ENCODE measurements at places on chromosomes 4 and X.
A peak's percentile ranks its signal among the peaks of the same experiment; 100 is the strongest.

DNA sequence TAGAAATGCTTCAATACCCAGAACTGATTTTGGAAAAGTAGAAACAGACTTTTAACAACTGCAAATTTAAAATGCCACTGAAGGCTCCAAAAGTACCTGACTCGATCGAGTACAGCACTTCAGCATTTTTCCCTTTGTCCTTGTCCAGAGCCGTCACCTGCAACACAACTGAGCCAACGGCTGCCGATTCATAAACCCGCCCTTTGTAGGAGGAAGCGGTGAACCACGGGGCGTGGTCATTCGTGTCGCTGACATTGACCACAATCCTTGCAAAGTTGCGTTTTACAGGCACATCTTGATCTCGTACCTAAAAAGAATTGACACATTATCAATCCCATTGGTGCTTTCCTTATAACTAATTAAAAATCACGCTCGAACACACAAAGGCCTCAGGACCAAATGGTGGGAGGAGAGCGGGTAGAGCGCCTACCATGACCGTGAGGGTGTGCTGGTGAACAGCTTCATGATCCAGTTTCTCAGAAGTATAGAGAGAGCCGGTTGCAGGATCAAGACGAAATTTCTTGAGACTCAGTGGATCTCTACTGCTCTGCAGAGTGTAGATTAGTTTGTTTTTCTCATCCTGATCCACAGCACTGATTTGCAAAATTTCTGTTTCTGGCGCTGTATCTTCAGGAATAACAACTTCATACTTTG lies 72.8 kb upstream of the MTNR1A start:
- DNase-seq, result no peak

- DNase-seq, result peak; percentile 51
These were observed 150.6 kb downstream of the ADAMTS3 start for GRCh38 chr4:72418458-72418857.

- no peak for DNase-seq
These were observed 85.1 kb downstream of the ARAP2 start for GRCh38 chr4:36159208-36159607.

- no peak for DNase-seq
These were observed 446.3 kb downstream of the MID1IP1 start for GRCh38 chrX:39247536-39247935.

- no peak for DNase-seq
These were observed 59.3 kb downstream of the CNGA2 start for GRCh38 chrX:151793886-151794285.

GRCh38 chr4:26753617-26754016 lies 107.0 kb upstream of the STIM2 start:
- DNase-seq, result peak; percentile 4

GRCh38 chrX:20500949-20501348 lies 234.2 kb upstream of the RPS6KA3 start:
- DNase-seq, result no peak

- no peak for DNase-seq
These were observed 26.2 kb upstream of the BOD1L1 start for GRCh38 chr4:13653766-13654161.

DNA sequence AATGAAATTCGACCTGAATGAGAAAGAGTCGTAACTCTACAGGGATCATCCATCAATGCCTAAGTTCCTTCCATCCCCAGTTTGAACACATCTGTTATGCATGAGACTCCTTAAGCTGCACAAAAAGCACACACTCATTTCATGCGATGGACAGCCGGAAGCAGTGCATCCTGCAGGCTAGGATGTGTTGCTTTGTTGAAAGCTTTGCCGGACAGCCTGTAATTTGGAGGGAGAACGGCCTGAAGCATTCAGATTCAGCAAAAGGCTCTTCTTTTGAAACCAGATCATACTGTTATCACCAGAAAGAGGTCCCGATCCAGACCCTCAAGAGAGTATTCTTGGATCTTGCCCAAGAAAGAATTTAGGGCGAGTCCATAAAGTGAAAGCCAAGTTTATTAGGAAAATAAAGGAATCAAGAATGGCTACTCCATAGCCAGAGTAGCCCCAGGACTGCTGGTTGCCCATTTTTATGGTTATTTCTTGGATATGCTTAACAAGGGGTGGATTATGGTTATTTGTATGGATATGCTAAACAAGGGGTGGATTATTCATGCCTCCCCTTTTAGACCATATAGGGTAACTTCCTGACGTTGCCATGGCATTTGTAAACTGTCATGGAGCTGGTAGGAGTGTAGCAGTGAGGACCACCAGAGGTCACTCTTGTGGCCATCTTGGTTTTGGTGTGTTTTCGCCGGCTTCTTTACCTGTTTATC lies 48.1 kb upstream of the DHRSX start:
- no peak for DNase-seq

- no peak for DNase-seq
These were observed 4.8 kb upstream of the GAR1 start for GRCh38 chr4:109810552-109811387.

DNA sequence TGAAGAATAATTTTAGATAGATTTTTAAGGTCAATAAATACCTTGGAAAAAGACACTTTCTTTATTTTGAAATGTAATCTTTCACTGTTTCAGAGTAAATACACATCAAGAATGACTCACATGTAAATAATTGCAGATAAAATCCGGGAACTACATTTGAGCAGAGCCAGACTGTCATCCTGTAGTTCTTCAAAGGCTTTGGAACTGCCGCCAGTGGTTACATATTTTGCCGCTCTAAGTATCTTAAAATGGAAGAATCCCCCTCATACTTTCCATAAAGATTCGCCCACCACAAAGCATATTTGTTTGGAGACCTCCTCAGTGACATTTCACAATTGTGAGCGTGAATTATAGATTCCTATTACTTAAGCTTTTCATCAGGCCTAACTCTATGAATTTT lies 607.8 kb upstream of the ZFP42 start:
- DNase-seq, result no peak

DNA sequence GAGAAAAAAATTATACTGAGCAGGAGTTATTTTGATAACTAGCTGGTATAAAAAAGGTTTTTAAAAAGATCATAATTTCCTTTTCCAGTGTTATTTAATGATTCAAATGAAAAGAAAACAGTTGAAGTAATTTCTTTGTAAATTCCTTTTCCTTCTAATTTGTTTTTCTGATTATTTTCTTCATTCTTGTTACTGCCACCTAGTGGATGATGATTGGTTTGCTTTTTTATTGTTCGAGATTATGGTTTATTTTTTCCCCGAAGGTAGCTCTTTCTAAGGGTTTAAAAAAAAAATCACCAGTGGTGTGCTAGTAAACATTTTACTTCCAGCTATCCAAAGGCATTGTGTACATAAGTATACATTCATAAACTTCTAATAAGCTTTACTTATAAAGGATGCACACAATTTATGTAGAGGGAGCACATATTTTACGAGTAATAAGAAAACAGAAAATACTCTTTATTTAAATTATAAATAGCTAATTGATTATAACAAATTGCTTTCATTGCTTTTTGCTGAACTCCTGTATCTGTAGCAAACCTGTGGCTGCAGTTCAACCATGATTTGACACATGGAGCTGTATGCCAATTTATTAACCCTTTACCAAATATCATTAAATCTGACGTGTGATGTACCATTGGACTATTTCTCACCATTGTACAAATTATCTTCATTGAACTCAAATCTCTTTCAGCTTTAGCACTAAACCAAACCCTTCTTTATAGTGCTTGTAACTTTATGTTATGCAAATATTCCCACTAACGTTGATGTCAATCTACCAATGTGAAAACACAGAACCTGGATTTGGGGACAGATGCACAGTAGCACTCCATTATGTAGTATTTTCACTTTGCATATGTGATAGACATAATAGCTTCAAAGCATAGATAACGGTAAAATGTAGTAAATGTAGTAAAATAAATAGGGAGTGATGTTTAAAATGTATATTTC lies 97.8 kb upstream of the ANK2 start:
- DNase-seq, result no peak

DNA sequence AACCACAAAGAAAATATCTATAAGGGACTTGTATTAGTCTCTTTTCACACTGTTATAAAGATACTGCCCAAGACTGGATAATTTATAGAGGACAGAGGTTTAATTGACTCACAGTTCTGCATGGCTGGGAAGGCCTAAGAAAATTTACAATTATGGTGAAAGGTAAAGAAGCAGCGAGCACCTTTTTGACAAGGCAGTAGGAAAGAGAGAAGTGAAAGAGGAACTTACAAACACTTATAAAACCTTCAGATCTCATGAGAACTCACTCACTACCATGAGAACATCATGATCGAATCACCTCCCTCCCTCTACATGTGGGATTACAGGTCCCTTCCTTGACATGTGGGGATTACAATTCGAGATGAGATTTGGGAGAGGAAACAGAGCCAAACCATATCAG lies 856.0 kb downstream of the TRAM1L1 start:
- no peak for DNase-seq

- DNase-seq, result no peak
These were observed 96.0 kb upstream of the C1GALT1C1 start for GRCh38 chrX:120725874-120726273.

GRCh38 chr4:3707423-3708102 lies 58.6 kb upstream of the ADRA2C start:
- no peak for DNase-seq

DNA sequence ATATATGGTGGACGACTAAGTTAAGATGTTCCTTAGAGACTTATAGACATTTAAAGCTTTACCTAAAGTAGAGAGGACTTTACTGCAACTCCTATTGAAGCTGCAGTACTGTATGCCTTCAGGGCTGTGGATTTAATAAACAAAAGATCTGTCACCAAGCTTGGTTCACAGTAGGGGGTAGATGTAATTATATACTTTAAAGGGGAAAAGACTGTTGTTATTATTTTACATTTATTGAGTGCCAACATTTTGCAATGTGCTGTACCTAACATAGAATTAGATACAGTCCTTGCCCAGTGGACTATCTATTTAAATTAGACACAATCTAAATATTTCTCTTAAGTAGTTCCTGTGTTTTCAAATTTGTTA lies 67.2 kb downstream of the SLIT2 start:
- DNase-seq, result no peak

- DNase-seq, result no peak
These were observed 38.3 kb downstream of the RAPGEF2 start for GRCh38 chr4:159141193-159141592.

GRCh38 chrX:15675490-15675921 lies 10.9 kb upstream of the CLTRN start:
- DNase-seq, result no peak

DNA sequence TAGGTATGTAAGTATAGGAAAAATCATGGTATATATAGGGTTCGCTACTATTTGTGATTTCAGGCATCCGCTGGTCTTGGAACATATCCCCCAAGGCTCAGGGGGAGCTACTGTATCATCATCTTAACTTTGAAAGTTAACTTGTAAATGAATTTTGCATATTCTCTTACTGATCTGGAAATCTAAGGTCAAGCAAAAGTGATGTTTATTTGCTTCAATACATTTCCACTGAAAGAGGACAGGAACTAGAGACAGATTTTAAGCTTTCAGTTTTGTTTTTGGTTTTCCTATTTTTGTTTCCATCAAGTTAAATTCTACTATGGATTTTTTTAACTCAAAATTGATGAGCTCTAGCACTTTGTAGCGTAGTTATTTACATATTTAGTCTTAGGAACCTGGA lies 56.2 kb downstream of the NAF1 start:
- DNase-seq, result no peak

DNA sequence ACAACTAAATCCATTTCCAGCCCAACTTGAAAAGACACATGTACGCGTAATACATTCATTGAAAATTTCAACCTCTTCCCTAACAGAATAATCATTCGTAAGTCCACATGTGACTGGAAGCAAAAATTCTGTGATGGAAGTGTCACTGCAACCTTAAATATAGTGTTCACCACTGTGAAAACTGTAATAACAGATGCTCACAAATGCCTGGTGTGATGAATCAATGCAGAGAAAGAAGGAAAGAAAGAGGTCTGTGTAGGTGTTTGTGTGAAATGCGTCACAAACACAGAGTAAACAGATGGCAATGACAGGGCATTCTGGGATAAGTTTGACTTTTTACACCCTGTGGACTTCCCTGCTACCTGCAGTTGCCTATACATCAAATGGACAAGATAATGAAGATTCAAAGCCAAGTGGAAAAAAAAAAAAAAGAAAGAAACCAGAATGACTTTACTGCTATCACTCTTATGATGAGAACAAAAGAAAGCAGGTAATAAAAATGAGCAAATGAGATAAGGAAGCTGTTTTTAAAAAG lies 123.3 kb downstream of the EPHA5 start:
- DNase-seq, result no peak

- DNase-seq, result no peak
These were observed 1263.6 kb downstream of the C4orf33 start for GRCh38 chr4:130359542-130359941.

- DNase-seq, result no peak
These were observed 1237.9 kb downstream of the TECRL start for GRCh38 chr4:63171341-63171740.

- no peak for DNase-seq
These were observed 47.0 kb downstream of the ASIC5 start for GRCh38 chr4:155819066-155819465.

GRCh38 chr4:24736066-24736465 lies 59.3 kb upstream of the SOD3 start:
- DNase-seq, result no peak

DNA sequence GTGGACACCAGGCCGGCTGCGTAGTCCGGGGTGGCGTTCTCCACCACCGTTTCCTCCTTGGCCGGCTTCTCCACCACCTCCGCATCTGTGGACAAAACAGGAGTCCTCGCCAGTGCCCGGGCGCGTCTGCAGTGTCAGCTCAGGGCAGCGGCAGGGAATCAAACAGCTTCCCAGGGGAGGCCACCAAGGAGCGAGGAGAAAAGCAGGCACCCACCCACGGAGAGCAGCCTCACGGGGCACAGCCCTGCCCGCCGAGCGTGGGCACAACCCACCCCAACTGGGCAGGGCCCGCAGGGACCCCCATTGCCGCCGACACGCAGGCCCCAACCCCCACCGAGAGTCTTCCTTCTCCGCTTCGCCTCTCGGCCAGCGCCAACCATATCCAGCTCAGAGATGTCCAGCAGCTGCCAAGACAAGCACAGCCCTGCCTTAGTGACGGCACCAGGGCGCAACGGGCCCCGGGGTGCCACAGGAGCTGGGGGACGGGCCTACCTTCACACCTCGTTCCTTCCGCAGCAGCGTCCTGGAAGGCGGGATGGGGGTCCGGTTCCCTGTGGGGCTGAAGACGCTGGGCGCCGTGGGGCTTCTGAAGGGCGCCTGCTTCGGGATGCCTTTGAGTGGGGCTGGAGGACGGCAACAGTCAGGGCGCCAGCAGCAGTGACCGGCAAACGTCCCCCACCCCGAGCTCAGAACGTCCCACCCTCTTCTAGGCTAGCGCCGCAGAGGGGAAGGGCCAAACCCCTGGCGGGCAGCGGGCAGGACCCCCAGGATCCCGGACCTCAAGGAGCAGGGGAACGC lies 22.8 kb downstream of the NELFA start:
- no peak for DNase-seq

GRCh38 chr4:174613979-174614378 lies 91.7 kb upstream of the HPGD start:
- DNase-seq, result no peak

GRCh38 chrX:19705196-19705769 lies 182.1 kb downstream of the SH3KBP1 start:
- DNase-seq, result no peak

- DNase-seq, result no peak
These were observed 49.3 kb upstream of the EFHC2 start for GRCh38 chrX:44392767-44393166.
